Psoas muscle (tissue), 8 donors: ENCODE measurements at places on chromosomes 1 and 21. TPM values are rescaled to one million over a fixed set of nuclear protein-coding genes. Genes with fewer than 3 reads are reported as not detected.

DNA sequence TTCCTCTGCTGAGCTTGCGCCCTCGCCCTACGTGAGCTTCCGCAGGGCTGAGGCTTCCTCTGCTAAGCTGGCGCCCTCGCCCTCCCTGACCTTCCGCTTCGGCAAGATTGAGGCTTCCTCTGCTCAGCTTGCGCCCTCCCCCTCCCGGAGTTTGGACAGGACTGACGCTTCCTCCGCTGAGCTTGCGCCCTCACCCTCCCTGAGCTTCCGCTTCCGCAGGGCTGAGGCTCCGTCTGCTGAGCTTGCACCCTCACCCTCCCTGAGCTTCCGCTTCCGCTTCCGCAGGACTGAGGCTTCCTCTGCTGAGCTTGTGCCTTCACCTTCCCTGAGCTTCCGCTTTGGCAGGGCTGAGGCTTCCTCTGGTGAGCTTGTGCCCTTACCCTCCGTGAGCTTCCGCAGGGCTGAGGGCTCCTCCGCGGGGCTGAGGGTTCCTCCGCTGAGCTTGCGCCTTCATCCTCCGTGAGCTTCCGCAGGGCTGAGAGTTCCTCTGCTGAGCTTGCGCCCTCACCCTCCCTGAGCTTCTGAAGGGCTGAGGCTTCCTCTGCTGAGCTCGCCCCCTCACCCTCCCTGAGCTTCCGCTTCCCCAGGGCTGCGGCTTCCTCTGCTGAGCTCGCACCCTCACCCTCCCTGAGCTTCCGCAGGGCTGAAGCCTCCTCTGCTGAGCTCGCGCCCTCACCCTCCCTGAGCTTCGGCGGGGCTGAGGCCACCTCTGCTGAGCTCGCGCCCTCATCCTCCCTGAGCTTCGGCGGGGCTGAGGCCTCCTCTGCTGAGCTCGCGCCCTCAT is 753.6 kb upstream of the TPTE start:
- DNase-seq = no peak

GRCh38 chr1:214856843-214857242 is 225.7 kb upstream of the KCNK2 start:
- DNase-seq = no peak

GRCh38 chr21:32256873-32257620 is 21.8 kb downstream of the MIS18A start:
- DNase-seq = peak; percentile 70

- no peak for DNase-seq
Measured at GRCh38 chr1:98988904-98989555, 15.6 kb downstream of the PLPPR5 start.

- DNase-seq = no peak
Measured at GRCh38 chr1:234958706-234959657, 169.7 kb downstream of the TOMM20 start.

- DNase-seq = no peak
Measured at GRCh38 chr1:96922181-96922580, 200.6 kb downstream of the PTBP2 start.

- no peak for DNase-seq
Measured at GRCh38 chr1:19067912-19068638, 111.6 kb upstream of the IFFO2 start.

DNA sequence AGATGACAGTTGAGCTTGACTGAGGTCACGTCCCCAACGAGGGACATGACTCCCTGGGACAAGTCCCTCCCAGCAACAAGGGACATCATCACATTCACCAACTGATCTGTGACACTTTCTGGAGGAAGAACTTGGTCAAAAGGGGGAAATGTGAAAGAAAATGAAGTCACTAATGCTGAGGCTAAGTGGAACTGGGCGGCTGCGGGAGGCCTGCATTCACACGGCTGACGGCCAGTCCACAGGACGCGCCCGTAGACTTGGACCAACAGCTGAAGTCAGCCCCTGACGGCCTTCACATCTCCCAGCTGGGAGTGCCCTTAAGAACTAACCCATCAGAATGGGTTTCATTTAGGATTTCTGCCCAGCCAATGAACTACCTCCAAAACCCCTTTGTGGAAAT is 26.6 kb downstream of the POFUT2 start:
- no peak for DNase-seq

DNA sequence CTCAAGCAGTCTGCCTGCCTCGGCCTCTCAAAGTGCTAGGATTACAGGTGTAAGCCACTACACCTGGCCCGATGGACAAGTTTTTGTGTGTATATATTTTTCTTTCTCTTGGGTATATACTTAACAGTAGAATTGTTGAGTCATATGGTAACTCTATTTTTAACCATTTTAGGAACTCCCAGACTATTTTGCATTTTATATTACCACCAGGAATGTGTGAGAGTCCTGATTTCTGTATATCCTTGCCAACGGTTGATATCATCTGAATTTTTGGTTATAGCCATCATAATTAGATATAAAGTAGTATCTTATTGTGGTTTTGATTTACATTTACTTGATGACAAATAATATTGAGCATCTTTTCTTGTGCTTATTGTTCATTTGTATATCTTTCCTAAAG is 20.7 kb downstream of the FNBP1L start:
- no peak for DNase-seq

DNA sequence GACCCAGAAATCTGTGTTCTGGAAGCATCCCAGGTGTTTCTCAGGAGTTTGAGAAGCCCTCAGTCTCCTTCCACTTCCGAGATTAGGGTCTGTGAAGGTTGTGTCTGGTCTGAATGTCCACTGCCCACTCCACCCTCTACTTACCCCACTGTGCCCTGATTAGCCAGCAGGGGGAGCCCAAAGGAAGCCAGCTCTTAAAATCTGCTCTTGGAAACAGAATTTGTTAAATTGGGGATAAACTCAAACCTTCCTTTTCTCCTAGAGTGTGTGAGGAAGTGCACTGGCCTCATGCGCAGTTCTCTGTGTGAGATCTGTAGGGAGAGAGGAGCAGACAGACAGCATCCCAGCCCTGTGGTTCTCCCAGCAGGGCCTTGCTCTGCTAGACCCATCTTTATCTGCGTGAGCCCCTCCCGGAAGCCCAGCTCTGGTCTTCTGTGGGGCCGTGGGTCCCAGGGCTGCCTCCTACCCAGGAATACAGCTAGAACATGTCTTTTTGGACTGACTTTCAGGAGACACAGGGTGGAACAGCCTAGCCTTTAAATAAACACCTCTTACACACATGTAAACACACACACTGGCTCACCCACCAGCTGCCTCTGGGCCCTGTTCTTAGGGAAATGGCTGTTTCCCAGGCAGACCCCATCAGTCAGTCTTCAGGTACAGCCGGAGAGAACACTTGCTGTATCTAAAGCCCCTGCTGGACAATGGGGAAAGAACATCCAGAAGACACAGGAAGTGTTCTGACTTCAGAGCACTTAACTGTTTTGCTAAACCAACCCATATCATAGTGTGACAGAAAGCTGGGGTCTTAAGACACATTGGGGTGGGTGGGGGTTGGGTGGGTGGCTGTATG is 52.2 kb downstream of the SMYD2 start:
- peak; percentile 77 for DNase-seq

DNA sequence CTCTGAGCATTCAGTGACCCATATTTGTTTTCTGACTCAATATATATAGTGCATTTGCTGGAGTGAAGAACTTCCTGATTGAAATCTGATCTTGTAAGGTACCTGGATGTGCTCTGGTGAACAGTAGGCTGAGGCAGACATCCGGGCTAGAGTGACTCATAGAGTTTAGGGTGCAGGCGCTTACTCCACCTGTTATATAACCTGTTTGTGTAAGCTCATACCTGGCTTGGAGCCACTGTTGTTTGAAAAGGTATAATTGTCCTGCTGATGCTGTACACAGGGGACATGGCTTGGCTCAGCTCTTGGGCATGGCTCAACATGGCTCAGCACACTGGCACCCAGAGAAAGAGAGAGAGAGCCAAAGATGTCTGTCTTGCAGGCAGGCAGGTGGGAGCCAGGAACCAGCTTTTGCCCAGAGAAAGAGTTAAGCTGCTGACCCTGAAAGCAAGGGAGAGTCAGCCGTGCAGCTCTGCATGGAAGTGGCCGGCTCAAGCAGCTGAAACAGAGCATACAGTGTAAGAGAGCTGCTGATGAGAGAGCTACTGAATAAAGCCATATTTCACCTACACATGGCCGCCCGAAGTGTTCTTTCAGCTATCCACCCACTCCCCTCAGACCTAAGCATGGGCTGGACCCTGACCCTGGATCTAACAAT is 43.2 kb downstream of the GJA5 start:
- DNase-seq = no peak

- DNase-seq = no peak
Measured at GRCh38 chr1:40532062-40532389, 589 bp downstream of the ZNF684 start.

- DNase-seq = peak; percentile 90
Measured at GRCh38 chr1:21926814-21927532, 10.1 kb downstream of the HSPG2 start.

GRCh38 chr21:44819283-44820243 is 1.7 kb upstream of the SUMO3 start:
- DNase-seq = no peak

- no peak for DNase-seq
Measured at GRCh38 chr1:10824821-10825540, 28.5 kb upstream of the CASZ1 start.

GRCh38 chr1:215114154-215114933 is 31.8 kb downstream of the KCNK2 start:
- DNase-seq = no peak

- DNase-seq = no peak
Measured at GRCh38 chr1:7022058-7022457, 236.8 kb downstream of the CAMTA1 start.

DNA sequence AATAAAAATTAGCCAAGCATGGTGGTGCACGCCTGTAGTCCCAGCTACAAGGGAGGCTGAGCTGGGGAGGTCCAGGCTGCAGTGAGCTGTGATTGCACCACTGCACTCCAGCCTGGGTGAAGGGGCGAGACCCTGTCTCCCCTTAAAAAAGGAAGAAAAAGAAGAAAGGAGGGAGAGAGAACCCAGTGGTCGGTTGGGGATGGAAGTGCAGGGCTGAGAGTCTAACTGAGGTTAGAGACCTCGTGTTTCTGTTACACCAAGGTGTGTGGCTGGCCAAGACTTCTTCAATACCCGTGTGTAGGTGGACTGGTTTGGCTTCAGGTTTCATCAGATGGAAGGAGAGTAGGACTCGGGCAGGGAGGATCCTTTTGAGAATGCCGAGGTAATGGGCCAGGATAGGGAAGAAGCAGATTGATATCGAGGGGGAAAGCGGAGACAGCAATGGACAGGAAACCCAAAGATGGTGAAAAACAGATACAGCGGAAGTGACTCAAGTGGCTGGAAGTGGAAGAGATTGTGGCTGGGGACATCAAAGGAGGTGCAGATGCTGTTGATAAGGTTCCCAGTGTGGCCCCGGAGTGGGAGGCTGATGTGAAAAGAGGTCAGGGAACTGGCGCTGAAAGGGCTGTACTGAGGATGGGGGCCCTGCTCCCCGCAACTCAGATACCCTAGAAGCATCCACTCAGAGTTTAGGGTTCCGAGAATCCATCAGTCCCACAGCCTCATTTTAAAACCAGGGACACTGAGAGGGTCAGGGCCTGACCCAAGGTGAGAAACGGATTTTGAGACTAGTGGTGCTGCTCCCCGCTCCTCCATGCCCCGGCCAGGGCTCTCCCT is 681 bp upstream of the UBXN10 start:
- DNase-seq = no peak

DNA sequence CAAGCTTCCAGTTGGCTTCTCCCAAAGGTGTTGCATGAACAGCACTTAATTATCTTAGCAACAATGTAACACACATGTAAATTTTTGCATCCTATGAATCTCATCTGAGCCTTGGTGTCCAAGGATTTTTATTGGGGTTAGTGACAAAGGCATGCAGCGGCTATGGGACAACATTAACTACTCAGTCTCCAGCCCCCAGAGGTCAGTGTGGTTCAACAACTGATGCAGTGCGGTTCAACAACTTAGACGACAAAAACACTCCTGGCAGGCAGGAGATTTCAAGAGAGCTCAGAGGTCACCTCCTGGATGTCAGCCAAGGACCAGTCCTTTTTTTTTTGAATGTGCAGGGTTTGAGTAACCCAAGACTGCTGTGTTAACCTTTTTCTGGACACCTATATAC is 77.5 kb upstream of the HMCN1 start:
- DNase-seq = no peak

DNA sequence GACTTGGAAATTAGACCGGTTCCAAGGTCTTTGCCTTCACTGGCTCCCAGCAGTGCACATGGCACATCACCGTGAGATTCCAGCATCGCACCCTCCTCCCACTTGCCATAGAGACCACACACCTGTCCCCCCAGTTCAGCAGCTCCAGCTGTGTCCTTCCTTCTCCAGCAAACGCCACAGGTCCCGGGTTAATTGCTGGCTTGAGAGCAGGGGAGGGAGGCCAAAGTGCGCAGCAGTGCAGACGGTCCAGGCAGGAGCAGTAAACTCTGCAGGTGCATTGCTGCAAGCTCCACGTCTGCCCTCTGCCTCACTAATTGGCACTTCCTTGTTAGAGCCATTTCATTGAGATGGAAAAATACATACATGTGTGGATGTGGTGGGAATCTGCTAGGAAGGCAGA is 65.3 kb downstream of the KLHDC7A start:
- no peak for DNase-seq

- DNase-seq = no peak
Measured at GRCh38 chr1:9573723-9574122, 15.0 kb upstream of the TMEM201 start.

DNA sequence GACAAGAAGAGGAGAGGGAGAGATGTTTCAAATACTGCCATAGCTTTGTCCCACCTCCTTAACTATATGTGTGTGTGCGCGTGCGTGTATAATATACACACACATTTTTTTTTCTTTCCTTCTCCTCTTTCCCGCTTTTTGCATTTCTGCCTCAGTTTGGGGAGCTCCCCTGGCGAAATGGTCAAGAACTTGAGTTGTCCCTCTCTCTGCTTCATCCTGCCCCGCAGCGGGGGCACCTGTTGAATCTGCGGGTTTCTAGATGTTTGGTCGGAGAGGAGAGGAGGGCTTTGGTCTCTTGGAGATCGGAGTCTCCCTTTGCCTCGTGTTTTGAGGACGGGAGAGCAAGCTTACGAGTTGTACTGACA is 504 bp downstream of the SCCPDH start:
- no peak for DNase-seq

DNA sequence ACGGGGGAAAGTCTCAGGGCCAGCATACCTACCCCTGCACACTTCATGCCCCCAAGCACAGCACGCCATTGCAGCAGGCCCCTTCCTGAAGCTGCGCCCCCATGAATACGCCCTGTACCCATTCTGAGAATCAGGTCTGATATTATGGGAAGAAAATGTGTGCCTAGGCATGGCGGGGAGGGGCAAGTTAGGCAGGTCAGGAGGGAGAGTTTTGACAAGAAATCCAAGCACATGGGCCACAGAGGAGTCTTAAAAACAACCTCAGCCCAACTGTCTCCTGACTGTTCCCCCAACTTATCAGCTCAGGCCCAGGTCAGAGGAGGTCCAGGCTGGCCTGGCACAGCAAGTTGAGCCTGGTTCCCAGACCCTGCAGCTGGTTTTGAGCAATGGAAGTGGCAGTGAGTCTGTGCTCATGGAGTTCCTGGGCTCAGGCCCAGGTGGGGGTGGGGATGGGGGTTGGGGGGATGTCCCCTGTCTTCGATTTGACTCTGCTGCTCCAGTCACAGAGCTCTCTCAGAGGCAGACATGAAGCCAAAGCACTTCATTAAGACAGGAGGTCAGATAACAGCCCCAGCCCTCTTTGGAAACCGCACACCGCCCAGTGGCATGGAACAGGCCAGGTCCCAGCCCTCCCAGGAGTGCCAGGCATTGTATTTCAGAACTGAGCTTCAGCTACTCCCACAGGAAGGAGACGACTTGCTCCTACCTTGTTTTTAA is 20.6 kb upstream of the BCAR3 start:
- DNase-seq = peak; percentile 78

Gene LDLRAD2
- total RNA-seq = not detected

Gene GALNT2
- total RNA-seq = 83.4 TPM

Gene CHRM3
- total RNA-seq = not detected

Gene KCTD3
- total RNA-seq = 11.9 TPM

Gene RGS16
- total RNA-seq = 17.5 TPM

Gene SHE
- total RNA-seq = 7.1 TPM

Gene BMP8B
- total RNA-seq = 0.25 TPM
